Right ventricle myocardium superior (tissue), 1 donor: ENCODE measurements at places on chromosomes 12 and 14. TPM values are rescaled to one million over a fixed set of nuclear protein-coding genes. Genes with fewer than 3 reads are reported as not detected.

The C12orf50 gene
- 0.11 TPM for total RNA-seq

The PRPH gene
- total RNA-seq, result not detected

DNA sequence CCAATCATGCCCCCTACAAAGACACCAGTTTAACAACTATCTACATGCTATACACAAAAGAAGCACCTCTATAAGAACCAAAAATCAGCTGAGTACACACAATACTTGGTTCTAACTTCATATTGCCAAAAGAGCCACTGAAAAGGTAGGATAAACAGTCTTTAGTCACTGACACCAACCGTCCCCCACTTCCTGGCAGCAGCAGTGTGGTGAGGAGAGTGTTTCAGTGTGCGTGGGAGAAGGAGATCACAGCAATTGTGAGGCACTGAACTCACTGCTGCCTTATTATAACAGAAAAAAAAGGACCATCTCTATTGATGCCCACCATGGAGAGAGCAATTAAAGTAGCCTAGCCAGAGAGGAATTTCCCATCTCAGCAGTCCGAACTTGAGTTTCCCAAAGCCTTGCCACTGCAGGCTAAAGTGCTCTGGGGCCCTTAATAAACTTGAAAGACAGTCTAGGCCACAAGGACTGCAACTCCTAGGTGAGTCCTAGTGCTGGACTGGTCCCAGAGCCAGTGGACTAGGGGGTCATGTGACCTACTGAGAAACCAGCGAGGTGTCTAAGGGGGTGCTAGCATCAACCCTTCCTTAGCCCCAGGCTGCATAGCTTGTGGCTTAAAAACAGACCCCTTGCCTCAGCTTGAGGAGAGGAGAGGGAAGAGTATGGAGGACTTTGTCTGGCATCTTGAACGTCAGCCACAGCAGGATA lies 37.1 kb upstream of the LMNTD1 start:
- DNase-seq, result no peak

The STYK1 gene
- total RNA-seq, result not detected

The SIRT4 gene
- total RNA-seq, result 8.6 TPM

- no peak for DNase-seq
Measured at GRCh38 chr12:84877340-84877739, 35.3 kb downstream of the SLC6A15 start.

DNA sequence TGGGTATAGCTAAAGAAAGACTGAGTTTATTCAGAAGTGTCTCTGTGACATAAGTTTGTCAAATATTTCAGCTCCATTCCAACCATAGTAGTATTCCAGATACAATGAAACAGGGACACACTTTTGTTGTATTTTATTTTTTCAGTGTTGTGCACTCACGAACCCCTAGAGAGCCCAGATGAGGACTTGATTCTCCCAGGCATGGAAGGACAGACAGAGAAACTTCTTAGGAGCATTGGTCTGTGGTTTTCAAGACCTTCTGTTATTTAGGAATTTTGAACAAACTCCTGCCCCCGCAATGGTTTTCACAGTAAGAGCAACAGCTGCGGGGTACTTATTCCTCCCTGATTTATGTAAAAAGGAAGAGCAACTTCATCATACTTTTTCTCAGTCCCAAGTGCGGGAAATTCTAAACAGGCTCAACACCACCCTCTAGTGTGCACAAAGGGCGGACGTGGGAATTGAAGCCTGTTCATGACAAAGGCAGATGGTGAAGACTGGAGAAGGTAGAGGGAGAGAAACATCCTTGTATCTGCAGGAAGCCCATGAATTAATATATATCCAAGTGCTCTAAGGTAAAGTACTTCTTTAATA lies 147.6 kb downstream of the PAH start:
- peak; percentile 53 for DNase-seq

- DNase-seq, result no peak
Measured at GRCh38 chr12:128829861-128830504, 6.2 kb upstream of the SLC15A4 start.

The RNF10 gene
- total RNA-seq, result 242 TPM

DNA sequence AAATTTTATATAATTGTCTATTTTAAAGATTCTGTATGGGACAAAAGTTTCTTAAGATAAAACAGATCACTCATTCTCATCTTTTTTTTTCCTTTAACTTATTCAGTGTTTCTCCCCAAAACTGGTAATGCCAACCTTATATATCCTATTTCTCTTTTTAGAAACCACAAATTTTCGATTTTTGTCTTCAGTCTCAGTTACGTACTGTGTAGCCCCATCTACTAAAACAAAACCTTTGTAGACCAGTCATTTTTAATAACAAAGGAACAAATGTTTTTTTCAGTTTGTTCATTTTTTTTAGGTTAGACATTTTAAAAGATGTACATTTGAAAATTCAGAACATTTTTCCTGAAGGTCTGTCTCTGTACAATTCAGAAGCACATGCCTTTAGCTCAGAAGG lies 18.2 kb downstream of the PNMA1 start:
- DNase-seq, result no peak

DNA sequence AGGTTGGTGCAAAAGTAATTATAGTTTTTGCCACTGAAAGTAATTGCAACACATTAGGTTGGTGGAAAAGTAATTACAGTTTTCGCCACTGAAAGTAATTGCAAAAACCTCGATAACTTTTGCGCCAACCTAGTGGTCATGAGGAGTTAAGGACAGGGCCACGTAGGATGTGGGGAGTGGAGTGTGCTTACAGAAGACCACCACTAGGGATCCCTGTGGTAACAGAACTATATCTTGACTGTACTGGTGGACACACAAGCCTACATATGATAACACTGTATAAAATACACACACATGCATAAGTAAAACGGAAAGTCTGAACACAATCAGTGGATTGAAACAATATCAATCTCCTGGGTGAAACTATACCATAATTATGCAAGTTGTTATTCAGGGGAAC lies 187.4 kb upstream of the ABCD2 start:
- no peak for DNase-seq

DNA sequence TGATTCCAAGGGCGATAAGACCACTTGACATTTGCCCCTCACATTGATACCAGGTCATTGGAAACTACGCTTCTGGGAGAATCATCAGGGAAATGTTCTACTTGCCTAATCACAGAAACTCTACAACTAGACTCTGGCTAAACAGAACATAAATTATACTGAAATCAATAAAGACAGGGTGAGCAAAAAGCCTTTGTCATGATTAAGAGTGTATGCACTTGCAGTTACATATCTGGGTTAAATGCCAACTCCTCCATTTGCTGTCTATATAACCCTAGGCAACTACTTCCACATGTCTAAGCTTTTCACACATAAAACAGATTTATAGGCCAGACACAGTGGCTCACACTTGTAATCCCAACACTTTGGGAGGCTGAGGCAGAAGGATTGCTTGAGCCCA lies 125.7 kb downstream of the PHLDA1 start:
- DNase-seq, result no peak

DNA sequence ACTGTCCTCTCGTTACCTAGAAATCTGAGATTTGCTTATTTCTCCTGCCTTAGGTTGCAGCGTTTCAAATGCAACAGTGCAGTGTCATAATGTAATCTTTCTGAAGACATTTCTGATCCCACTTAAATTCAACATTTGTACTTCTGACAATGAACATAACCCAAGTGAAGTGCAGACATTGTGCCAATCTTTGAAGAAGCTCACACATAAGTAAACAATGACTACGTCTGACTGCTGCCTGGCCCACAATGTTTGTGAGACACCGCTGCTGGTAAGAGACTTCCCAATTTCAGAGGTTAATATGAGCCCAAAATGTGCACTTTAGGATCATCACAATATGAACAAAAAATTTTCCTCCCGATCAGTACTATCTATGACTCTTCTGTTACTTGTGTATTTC lies 84.6 kb upstream of the BCL2L14 start:
- no peak for DNase-seq

DNA sequence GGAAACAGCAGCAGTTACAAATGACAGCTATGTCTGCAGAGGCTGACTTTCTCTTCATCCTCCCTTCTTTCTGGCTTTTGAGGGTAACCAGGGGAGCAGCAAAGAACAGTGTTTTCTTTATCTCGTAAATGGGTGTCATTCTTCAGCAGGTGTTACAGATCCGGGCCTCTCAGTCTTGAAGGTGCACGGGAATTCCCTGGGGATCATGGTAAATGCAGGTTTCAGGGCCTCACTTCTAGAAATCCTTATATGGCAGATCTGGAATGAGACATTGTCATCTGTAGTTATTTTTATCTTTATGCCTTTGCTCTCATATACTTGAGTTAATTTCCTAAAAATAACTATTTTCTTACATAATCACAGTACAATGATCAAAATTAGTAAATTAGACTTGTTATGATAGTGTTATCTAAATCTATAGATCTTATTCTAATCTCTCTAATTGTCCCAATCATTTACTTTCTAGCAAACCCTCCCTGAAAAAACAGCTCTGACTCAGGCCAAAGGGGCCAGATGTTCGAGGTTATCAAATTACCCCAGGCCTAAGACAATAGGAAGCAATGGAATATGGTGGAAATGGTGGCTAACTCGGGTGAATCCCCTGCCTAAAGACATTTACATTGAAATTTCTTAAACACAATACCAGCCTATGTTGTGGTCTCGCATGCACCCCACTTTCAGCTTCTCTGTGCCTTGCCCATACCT lies 145.0 kb downstream of the CAND1 start:
- DNase-seq, result no peak

DNA sequence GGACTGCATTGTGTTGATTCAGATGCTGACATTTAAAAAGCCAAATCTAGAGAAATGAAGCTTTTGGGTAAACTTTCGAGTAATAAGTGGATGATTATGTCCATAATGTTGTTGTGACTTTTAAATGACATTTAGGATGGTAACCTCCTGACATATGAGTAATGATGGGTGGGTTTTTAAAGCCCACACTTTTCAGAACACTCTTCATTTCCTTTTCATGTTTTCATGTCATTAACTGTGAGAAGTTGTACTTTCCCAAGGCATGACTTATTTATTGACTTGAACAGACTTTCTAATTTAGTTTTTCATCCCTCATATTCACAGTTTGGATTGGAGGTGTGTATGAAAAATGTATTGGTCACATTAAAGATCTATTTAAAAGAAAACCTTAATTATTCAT lies 35.5 kb downstream of the RGS6 start:
- DNase-seq, result no peak

GRCh38 chr12:98227162-98227561 lies 288.2 kb upstream of the TMPO start:
- no peak for DNase-seq

DNA sequence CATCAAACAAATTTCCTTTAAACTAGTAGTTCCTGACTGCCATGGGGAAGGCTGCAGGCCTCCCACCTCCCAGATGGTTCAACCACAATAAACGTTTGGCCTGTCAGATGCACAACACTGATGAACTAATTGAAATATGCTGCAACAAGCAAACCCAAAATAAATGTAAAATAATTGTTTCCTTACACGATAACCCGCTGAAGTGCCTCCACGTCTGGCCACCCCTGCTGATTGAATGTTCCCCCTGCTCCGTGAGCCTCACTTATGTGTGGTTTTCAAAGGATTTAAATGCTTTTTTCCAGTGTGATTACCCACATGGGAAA lies 8.4 kb downstream of the PITPNM2 start:
- DNase-seq, result no peak

The SLC10A1 gene
- not detected for total RNA-seq

The PTPN11 gene
- 98.1 TPM for total RNA-seq

GRCh38 chr14:96016501-96017160 lies 22.5 kb upstream of the C14orf132 start:
- DNase-seq, result no peak

The TPH2 gene
- not detected for total RNA-seq

The PRH2 gene
- total RNA-seq, result not detected

The TAS2R19 gene
- total RNA-seq, result 0.51 TPM

The MYF5 gene
- not detected for total RNA-seq

DNA sequence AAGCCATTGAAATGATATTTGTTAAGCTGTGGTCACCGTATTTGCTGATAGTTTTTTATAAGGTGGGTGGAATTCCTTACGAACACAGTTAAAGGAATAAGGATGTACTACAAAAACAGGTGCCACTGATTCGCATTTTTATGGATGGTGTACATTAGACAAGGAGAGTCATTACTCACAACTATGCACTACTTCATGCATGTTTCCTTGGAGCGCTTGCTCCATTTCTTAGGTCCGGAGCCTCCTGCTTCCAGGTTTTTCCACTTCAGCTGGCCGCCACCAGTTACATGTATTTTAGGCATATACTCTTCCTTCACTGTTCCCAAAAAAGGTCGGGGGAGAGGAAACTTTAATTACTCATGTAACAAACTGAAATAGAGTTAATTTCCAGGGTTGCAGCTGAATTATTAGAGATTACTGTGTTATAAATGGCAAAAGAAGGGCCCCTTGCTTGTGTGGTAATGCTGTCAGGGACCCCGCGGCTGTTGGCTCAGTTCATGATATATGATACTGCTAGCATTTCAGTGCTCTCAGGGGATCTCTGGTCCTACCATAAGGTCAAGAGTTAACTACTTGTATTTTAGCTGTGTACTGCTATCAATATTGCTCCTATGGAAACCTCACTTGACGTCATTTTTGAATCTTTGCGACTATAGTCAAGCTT lies 454.7 kb downstream of the NPAS3 start:
- DNase-seq, result peak; percentile 31

The MCRS1 gene
- total RNA-seq, result 83.0 TPM

DNA sequence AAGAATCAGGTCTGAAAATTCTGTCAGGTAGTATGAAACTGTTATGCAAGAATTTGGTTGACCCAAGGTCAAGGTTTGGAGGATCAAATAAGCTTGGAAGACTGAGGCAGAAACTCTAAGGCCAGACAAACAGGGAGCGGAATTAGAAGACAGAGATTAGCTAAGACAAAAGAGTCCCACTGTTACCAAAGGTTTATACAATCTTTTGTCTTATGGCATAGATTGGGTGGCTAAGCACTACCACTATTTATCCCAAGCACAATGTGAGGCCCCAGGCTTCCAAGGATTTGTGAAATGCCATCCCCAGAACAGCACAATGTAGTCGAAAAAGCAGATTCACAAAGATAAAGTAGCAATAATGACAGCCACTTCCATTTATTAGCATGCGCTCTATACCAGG lies 311.2 kb downstream of the SEC23A start:
- no peak for DNase-seq

GRCh38 chr14:65462411-65462810 lies 49.9 kb downstream of the FUT8 start:
- no peak for DNase-seq

The RNASE7 gene
- not detected for total RNA-seq

DNA sequence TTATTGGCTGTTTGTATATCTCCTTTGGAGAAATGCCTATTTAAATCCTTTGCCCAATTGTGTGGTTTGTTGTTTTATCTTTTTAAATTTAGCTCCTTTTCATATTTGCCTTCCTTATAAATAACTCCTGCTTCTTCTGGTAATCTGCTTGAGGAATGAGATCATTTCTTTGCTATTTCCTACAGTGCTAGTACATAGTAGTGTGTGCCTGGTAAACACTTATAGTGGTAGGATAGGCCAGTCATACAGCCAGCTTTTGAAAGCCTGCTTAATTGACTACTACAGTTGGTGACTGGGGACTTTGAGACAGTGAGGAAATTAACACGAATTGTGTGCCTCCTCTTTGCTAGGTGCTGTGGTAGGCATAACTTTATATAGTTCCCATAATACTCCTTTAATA lies 68.7 kb downstream of the BORCS5 start:
- no peak for DNase-seq

- no peak for DNase-seq
Measured at GRCh38 chr12:91178781-91179180, 3.8 kb downstream of the DCN start.

The SPTB gene
- total RNA-seq, result 70.8 TPM

The SPTSSA gene
- total RNA-seq, result 14.3 TPM

- DNase-seq, result no peak
Measured at GRCh38 chr12:84375449-84376170, 537.0 kb downstream of the SLC6A15 start.

- no peak for DNase-seq
Measured at GRCh38 chr12:4387607-4388006, 8.1 kb upstream of the FGF23 start.
